ENCODE measurements at places on chromosomes 1 and 21.

- peak; percentile 74 for DNase-seq
Observed at GRCh38 chr21:37563641-37564340, 197.2 kb downstream of the DYRK1A start.

- no peak for DNase-seq
Observed at GRCh38 chr1:56411484-56412180, 167.7 kb downstream of the PLPP3 start.

DNA sequence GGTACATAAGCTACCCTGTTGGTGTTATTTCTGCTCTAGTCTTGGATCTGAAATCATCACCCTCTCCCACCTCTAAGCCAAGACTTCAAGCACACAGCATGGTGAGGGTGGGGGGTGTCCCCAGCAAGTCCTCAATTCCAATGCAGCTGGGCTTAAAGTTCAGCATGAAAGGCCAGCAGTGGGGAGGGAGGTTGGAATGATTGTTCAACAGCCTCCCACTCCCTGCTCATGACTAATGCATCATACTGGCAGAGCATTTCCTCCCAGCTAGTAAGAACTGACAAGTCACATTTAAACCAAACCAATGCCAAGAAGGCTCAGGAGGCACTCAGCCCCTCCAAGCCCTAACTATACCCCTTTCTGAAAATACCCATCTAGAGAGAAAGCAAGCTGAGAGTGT lies 50.1 kb downstream of the TIAM1 start:
- peak; percentile 19 for DNase-seq

DNA sequence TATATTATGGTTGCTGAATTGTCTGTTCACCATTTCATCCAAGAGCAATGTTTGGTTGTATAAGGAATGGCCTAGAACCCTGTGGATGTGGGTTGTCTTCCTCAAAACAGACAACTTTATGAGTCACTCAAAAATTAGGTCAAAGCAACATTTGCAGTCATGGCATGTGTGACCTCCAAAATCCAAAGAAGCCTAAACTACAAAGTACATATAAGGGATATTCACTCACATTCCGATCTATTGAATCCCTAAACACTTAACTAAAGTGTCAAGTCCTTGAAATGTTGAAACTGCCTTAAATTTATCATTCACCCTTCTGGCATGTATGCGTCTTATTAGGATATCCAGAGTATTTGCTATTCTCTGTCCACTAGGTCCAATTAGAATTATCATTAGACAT lies 491.5 kb downstream of the NUF2 start:
- no peak for DNase-seq

Data from activated T-helper 1 cell treated with anti-CD3 and anti-CD28 coated beads, Interleukin-2, amount 50 U/mL, for 16 hours (primary cell).